NCI-H2171 treated with DMSO at 0.1 percent for 48 hours (cell line): ENCODE measurements at places on chromosomes 16 and 17.

DNA sequence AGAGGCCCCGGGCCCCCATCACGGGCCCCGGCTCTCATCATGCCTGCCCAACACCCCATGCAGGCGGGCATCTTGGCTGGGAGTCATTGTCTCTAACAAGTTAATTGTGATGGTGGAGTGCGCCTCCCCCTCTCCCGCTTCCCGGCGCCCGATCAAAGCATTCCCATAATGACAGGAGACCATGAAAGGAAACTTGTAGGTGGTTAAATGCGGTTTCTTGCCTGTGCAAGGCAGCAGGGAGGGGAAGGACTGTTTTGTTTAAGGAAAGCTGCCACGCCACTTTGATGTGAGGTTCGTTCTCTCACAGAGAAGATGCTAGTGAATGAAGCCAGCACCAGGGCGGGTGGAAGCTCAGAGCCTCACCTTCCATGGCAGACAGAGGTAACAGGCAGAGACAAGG lies 45.4 kb downstream of the C16orf78 start:
- no peak for DNase-seq

- DNase-seq = no peak
Measured at GRCh38 chr16:83366228-83366627, 441.6 kb upstream of the HSBP1 start.

GRCh38 chr17:66415366-66416206 lies 113.2 kb downstream of the PRKCA start:
- no peak for DNase-seq

- no peak for DNase-seq
Measured at GRCh38 chr17:73271072-73271471, 9.4 kb upstream of the CPSF4L start.

DNA sequence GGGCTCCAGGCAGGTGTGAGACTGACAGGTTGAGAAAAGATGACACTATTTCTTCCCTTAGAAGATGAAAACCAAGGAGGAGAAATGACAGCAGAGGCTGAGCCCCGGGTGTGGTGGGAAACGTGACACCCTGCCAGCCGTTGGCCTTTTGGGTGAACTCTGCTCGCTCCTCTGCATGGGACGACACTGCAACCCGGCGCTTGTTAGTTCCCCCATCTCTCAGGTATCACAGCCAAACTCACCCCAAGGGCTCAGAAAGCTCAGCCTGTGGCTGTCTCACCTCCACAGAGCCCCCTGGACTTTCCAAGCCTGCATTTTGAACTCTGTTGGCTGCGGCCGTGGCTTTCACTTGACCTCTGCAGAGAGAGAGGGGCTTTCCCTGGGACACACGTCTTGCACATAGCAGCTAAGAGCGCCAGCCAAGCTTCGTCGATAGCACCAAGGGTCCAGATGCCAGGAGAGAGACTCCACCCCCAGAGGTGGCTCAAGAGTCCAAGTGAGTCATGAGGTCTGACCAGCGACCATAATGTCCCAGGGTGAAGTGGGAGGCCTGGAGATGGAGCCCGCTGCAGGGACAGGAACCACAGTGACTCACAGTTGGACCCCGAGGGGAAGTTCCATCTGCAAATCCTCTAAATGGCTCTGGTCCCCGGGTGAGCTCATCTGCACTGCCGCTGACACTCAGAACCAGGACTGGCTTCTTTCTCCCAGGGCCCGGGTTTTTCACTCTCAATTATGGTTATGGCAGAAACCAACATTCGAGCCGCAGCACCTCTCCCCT lies 301.9 kb downstream of the SOX9 start:
- DNase-seq = peak; percentile 68

GRCh38 chr17:70888324-70888723 lies 719.0 kb downstream of the KCNJ2 start:
- no peak for DNase-seq

DNA sequence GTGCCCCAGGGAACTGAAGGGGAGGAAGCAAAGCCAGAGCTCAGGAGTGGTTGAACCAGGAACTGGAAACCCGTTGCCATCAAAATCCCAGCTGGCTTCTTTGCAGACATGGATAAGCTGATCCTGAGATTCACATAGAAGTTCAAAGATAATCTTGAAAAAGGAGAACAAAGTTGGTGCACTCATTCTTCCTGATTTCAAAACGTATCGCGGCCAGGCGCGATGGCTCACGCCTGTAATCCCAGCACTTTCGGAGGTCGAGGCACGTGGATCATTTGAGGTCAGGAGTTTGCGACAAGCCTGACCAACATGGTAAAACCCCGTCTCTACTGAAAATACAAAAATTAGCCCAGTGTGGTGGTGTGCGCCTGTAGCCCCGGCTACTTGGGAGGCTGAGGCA lies 7.1 kb downstream of the RAP1GAP2 start:
- no peak for DNase-seq
